ENCODE measurements at places on chromosomes 1 and 21.
A peak's percentile ranks its signal among the peaks of the same experiment; 100 is the strongest.

DNA sequence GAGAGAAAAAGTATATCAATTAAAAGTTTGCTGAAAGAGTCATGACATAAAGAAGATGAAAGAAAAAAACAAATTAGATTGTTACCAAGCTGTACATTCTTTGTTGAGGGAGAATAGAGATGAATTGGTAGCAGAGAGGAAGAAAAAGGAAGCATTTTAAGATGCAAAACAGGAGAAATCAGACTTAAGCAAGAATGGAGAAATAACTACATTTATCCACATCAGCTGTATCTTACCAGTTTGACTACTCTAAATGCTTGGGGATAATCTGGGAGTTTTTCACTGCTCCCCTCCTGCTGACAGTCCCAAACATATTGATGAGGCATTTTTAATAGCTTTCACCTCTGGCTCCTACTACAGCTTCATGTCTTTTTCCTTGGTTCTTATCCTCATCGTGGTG, 16.8 kb upstream of the PTPRC start:
- DNase-seq = peak; percentile 58

GRCh38 chr1:115065021-115065420, 24.3 kb downstream of the TSPAN2 start:
- no peak for DNase-seq

GRCh38 chr1:24178407-24178806, 8.7 kb downstream of the IFNLR1 start:
- DNase-seq = peak; percentile 35

- DNase-seq = no peak
Measured at GRCh38 chr1:107175102-107175909, 34.5 kb downstream of the NTNG1 start.

GRCh38 chr21:34009193-34009592, 64.2 kb upstream of the MRPS6 start:
- no peak for DNase-seq

- DNase-seq = no peak
Measured at GRCh38 chr1:18536356-18536755, 55.6 kb downstream of the KLHDC7A start.

DNA sequence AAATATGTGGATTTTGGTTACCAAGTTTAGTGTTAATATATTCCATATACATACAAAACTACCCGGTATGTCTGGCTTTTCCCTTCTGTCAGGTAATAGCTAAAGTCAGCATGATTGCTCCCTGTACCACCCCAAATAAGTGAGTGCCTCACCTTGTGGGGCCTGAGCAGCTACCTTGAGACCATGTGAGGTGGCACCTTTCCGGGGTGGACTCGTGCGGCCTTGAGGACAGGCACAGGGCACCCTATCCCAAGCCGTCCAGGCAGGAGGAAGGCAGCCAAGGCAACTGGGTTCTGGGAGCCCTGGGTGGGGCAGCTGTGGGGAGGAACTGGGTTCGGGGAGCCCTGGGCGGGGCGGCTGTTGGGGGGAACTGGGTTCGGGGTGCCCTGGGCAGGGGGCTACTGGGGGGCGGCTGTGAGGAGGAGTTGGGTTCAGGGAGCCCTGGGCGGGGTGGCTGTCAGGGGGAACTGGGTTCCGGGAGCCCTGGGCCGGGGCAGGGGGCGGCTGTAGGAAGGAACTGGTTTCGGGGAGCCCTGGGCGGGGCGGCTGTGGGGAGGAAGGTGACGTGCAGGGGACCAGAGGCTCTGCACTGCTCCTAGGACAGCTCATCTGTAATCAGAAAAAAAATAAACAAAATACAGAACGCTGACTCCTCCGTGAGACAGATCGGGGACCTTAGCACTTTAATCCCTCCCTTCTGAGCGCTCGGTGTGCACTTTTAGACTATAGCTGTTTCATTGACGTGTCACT, 63.3 kb downstream of the POFUT2 start:
- DNase-seq = no peak

DNA sequence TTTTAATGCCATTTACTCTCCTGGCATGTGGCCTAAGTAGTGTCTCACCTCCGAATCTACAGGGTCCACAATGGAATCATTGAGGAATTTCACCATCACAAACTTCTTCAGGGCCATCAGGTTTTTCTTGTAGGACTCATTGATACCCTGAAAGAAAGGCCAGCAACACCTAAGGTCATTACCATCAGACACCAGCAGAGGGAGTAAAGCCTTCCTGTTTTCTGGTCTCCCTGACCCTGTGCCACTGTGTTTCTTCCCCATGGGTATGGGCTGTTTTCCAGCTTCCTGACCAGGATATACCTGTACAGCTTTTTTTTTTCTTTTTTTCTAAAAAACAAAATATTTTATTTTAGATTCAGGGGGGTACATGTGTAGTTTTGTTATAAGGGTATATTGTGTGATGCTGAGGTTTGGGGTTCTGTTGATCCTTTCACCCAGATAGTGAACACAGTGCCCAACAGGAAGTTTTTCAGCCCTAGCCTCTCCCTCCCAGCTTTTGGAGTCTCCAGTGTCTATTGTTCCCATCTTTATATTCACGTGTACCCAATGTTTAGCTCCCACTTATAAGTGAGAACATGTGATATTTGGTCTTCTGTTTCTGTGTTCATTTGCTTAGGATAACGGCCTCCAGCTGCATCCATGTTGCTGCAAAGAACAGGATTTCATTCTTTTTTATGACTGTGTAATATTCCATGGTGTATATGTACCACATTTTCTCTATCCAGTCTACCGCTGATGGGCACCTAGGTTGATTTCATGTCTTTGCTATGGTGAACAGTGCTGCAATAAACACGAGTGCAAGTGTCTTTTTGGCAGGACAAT, 18.3 kb downstream of the PPT1 start:
- peak; percentile 64 for DNase-seq

DNA sequence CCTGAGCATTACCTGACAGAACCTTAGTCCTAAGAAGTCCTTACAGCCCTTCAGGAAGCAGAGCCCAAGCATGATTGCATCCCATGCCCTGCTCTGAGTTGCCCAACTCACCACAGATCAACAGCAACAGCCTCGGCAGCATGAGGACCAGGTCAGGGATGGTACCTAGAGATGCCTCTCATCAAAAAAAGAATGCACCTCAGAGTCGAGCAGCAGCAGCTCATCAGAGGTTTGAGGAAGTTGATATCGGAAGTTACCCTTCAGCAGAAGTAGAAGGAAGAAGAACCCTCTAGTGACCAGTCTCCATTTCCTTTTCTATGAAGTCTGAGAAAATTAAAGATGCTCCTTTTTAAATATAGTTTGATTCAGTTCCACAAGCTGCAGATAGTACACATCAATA, at the start of gene FCRL1:
TSS of gene FCRL1 (minus strand) at position 225 of the 400 bp plus-strand sequence. CDS start at position 142, 83 bp downstream.
- DNase-seq = peak; percentile 35

DNA sequence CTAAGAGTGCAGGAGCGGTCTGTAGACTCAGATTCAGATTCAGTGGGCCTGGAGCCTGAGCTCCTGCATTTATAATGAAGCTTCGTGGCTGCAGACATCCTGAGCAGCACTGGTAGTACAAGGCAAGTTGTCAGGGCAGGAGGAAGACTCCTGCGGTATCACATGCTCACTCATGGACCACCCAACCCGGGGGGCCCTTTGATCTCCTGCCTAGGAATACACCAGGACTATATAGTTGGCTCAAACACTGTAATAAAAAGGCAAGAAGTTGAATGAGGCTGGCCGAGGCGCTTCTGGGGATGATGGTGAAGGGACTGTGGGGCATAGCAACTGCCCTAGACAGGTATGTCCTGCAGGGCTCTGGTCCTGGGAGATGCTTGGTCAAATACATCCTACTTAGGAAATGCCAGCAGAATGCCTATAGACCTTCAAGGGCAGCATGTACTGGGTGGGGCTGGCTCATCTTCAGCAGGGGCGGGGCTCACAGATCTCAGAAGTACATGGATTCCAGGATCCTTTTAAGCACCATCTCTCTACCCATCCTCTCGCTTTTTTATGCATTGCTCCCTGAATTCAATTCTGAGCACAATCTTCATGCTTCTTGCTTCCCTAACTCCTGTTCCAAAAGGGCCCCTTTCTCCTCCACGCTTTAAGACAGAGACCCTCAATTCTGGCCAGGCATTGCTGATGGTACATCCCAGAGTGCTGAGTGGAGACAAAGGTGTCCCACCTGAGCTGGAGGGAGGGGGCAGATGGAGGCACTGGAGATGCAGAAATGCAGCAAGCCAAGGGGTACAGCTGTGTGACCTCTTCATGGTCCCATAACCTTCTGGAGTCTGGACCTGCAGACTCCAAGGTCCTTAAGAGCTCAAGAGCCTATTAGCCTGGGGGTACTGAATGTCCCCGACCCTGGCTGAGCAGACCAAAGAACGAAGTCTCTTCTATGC, 2.1 kb upstream of the RAP1GAP start:
- no peak for DNase-seq

DNA sequence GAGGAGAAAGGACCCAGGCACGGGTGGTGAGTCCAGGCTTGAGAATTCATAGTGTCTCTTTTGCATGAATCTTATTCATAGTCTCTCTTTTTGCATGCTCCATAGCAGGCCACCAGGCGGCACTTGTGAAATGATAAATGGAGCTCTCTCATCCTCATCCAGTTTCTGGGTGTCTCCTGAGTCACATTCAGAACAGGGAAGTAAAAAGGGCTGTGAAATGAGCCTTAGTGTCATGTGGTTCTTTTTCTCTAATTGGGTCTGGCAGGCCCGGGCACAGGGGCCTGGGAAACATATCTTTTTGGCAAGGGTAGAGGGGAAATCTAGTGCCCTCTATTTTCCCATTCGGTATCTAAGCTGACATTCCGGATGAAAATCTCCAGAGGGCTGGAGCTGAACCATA, 19.1 kb upstream of the NCF2 start:
- peak; percentile 94 for DNase-seq

GRCh38 chr1:234706199-234706598, 96.2 kb upstream of the IRF2BP2 start:
- no peak for DNase-seq

DNA sequence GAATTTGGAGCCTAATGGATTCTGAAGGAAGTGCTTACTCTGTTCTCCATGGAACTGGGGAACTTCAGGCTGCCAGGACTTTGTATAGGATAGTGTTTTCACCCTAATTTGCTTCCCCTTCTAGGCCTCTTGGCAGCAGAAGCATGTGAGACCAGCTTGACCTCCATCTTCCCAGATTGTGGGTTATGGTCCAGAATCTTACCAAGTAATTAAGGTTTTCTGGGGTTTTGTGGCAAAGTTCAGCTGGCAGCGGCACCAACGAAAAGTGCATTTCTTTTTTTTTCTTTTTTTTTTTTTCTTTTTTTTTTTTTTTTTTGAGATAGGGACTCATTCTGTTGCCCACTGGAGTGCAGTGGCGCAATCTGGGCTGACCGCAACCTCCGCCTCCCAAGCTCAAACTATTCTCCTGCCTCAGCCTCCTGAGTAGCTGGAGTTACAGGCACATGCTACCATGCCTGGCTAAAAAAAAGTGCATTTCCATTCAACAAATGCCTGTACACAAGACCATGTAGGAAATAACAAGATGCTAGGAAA, 3.4 kb upstream of the BMP8A start:
- DNase-seq = no peak

- no peak for DNase-seq
Measured at GRCh38 chr1:82214606-82215005, 413.9 kb downstream of the ADGRL2 start.

- DNase-seq = no peak
Measured at GRCh38 chr1:174995121-174995520, 4.6 kb upstream of the CACYBP start.

DNA sequence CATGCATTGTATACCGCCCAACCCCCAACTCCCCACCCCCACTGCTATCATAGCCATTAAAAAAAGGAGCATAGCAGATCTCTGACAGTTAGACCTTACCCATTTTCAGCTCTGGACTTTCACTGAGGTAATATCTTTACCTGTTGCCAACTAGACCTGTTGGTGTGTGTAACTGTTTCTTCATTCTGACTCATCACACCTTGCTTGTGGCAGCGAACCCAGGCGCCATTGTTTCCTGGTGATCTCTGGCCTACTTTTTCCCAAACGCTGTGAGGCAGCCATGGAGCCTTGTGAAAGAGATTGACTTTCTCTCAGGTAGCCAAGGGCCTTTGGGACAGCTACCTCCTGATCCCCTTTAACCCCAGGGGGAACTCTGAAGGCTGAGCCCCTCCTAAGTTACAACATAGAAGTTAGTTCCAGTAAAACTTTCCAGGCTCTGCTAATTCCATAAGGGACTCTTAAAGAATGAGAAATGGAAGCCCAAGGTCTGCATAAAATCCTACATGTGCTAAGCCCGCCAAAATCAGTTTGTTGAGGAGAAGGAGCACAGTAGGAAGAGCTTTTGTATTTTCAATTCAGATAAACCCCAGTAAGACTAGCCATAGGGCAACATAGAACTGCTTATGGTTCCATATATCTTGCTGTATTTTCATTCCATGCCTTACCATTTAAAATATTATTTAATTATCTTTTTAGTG, 196.1 kb upstream of the CAMK1G start:
- DNase-seq = no peak

- DNase-seq = no peak
Measured at GRCh38 chr1:162383516-162383915, 2.0 kb downstream of the C1orf226 start.

DNA sequence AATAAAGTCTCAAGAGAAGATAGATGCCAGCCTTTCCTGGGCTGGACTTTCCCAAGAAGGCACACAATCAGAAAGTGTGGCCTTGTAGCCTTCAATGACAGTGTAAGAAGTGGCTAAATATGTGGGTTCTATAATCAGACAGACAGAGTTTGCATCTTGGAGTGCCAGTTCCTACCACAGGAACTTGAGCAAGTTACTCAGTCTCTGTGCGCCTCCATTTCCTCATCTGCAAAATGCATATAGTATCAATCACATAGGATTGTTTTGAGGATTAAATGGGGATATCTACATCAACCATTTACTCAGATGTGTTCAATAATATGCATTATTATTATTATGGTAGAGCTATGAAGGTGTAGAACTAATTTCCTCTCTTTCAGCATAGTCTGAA, 176.8 kb upstream of the PTBP2 start:
- no peak for DNase-seq

DNA sequence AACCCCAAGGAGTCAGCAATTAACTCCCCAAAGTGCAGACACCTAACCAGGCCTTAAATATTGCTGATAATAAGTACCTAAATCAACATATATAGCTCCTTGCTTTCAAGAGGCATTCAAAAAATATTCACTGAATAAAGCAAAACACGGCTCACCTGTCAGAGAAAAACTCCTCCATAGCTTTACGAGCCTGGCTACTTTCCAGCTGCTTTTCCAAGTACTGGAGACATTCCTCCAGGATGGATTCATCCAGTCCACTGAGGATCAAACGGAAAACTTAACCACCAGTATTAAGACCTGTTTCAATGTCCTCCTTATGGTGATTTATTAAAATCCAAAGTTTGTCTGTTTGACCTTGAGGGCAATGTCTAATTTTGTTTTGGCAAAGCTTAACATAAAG, 44.6 kb downstream of the UBR4 start:
- DNase-seq = no peak

All from inflammatory macrophage treated with lipopolysaccharide for 4 hours (primary cell).